ENCODE measurements at places on chromosomes 11 and 22. TPM values are rescaled to one million over a fixed set of nuclear protein-coding genes. Genes with fewer than 3 reads are reported as not detected.

GRCh38 chr22:19606332-19607191, 82.4 kb upstream of the CLDN5 start:
- no peak for DNase-seq

- DNase-seq, result no peak
Measured at GRCh38 chr11:46006418-46007070, 84.1 kb downstream of the LARGE2 start.

GRCh38 chr11:2129308-2129698, 9.9 kb downstream of the IGF2 start:
- no peak for DNase-seq

OR8G1 gene
- total RNA-seq, result not detected

DNA sequence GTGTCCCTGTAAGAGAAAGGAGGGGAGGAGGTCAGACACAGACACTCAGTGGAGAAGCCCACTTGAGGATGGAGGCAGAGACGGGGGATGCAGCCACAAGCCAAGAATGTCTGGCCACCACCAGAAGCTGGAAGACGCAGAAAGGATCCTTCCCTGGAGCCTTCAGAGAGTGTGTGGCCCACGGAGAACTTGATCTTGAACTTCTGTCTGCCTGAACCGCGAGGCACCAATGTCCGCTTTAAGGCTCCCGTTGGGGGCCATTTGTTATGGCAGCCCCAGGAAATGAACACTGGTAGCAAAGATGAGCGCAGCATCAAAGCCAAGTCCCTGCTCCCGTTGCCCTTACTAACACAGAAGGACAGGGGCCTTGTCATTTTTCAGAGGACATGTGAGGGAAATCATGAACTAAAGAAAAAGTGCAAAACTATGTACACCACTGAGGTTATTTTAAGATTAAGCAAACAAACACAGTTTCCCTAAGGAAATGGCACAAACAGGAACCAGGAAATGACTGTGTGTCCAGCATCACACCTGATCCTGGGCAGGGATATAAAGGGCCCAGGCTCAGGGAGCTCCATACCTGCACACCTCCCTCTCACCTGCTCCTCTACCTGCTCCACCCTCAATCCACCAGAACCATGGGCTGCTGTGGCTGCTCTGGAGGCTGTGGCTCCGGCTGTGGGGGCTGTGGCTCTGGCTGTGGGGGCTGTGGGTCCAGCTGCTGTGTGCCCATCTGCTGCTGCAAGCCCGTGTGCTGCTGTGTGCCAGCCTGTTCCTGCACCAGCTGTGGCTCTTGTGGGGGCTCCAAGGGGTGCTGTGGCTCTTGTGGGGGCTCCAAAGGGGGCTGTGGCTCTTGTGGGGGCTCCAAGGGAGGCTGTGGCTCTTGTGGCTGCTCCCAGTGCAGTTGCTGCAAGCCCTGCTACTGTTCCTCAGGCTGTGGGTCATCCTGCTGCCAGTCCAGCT, at the start of gene KRTAP5-6:
KRTAP5-6 (plus strand) TSS at position 588 of the 963 bp plus-strand sequence; CDS start at position 639, 51 bp downstream.
- DNase-seq, result no peak

- DNase-seq, result peak; percentile 92
Measured at GRCh38 chr22:50529897-50530579, at the start of gene TYMP. TYMP (minus strand) TSS chr22:50530012; CDS start chr22:50529709, 303 bp downstream.

GRCh38 chr11:101031713-101032112, 97.9 kb downstream of the PGR start:
- no peak for DNase-seq

OR8D1 gene
- total RNA-seq, result not detected

DNA sequence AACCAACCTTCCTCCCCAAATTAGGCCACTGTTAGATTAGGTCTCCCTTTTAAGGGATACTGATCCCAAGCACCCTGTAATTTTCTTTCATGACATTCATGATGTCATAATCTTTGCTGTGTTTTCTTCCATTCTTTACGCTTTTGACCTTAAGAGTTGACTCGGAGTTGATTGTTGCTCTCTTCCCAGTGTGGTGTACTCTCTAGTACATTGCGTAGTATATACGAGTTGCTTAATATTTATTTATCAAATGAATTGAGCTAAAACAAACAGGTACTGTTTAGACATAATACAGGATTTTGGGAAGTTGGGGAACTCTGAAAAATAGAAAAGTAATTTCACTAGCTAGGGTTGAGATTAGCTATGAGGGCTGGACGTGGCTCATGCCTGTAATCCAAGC, 49.8 kb downstream of the SVIP start:
- DNase-seq, result no peak

DNA sequence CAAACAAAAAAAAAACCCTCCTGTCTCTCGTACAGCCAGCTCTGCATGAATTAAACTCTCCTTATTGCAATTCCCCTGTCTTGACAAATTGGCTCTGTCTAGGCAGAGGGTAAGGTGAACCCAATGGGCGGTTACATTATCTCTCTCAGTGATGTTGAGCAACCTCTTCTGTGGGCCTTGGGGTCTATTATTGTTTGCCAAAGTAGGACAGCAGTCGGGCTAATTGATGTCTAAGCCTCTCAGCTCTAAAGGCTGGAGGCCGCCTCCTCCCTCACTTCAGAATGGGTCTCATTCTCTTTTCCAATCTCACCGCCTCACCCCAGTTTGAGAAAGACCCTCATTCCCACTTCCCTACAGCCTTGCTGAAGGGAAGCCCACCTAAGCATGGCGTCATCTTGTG, 1.3 kb upstream of the SLC25A45 start:
- no peak for DNase-seq

DNA sequence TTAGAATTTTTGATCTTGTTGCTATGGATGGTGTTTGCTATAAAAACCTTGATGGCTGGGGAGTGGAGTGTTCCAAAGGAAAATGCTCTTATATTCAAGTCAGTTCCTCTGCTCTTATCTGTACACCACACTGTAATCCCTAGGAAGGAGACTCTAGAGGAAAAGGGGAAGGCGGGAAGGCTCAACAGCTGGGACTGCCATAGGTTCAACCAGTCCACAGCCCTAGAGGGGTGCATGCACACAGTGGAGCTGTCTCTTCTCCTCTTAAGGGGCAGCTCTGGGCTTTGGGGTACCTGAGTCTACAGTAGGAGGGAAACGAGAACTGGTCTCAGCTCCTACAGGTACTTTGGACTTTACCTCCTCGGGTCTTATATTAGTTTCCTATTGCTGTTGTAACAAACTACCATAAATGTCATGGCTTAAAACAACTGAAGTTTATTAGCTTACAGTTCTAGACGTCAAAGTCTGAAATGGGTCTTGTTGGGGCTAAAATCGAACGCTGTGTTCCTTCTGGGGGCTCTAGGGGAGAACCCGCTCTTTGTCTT, 77.2 kb upstream of the ZBED5 start:
- no peak for DNase-seq

- DNase-seq, result no peak
Measured at GRCh38 chr22:39898997-39899396, 1.9 kb upstream of the GRAP2 start.

ANGPTL5 gene
- 1.4 TPM for total RNA-seq

- DNase-seq, result no peak
Measured at GRCh38 chr11:79264284-79264683, 176.5 kb downstream of the TENM4 start.

MYRF gene
- 5.0 TPM for total RNA-seq

GRCh38 chr11:99268886-99269285, 248.1 kb downstream of the CNTN5 start:
- no peak for DNase-seq

- DNase-seq, result no peak
Measured at GRCh38 chr22:31825513-31825912, 71.7 kb downstream of the DEPDC5 start.

DNA sequence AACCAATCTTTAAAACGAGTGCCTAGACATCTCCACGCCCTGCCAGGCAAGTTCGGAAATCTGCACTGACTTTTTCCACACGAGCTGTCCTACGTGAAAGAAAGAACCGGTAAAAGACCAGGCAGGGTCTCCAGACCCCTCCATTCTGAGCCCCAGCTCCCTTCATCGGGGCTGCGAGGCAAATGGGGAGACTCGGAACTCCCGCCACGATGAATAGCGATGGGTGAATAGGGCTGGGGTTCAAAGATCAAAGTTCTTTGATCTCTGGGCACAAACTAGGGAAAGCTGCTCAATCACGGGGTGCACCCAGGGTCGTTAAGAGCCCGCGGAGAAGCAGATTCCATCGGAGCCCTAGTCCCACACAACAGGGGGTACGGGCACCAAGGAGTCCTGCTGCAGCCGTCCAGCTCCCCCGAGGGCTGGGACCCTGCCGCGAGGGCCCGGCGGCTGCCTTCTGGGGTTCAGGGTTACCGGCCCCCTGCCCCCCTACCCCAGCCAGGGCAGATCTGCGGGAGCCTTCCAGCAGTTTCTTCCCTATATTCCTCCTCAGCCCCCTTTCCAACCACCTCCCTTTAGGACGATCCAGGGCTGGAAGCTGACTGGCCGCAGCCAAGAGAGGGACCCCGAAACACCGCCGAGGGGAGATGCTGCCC, 1.1 kb downstream of the LRP4 start:
- no peak for DNase-seq

GNG3 gene
- not detected for total RNA-seq

INPPL1 gene
- total RNA-seq, result 96.4 TPM

KRTAP5-1 gene
- not detected for total RNA-seq

- peak; percentile 7 for DNase-seq
Measured at GRCh38 chr22:27724709-27725108, 76.8 kb downstream of the MN1 start.

CCDC116 gene
- 0.18 TPM for total RNA-seq

DNA sequence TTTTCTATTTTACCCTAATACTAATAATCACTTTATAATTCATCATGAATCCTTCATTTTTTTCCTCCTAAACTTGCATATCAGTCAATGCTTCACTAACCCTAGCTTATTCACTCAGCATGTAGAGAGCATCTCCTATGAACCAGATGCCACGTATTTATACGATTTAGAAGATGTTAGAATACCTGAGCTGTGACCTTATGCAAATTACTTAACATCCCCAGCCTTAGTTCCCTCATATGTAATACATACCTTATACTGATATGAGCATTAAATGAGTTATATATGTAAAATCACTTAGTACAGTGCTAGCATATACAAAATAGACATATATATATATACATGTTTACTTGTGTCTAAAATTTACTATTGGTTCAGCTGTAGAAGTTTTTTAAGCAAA, 9.0 kb downstream of the FAM76B start:
- DNase-seq, result no peak

OPCML gene
- total RNA-seq, result 0.76 TPM

GRCh38 chr11:76721755-76722677, 51.5 kb upstream of the LRRC32 start:
- peak; percentile 88 for DNase-seq

DNA sequence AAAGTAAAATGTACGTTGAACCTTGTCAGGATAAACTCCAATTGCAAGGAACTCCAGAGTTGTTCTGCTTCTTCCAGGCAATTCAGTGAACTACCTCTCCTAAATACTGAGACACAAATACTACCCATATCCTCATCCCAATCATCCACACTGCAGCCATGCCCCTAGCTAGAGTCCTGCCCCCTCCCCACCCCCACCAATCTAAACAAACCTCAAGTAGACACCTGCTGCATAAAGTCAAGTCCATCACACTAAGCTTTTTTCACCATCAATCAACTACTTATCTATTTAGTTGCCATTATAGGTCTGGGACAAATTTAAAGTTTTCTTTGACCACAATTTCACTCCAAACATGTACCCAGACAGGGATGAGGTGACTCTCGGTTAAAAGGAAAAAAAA, 93.2 kb upstream of the APOA1 start:
- no peak for DNase-seq
